NCI-H2107 (cell line): ENCODE measurements at places on chromosomes 1 and 21.

DNA sequence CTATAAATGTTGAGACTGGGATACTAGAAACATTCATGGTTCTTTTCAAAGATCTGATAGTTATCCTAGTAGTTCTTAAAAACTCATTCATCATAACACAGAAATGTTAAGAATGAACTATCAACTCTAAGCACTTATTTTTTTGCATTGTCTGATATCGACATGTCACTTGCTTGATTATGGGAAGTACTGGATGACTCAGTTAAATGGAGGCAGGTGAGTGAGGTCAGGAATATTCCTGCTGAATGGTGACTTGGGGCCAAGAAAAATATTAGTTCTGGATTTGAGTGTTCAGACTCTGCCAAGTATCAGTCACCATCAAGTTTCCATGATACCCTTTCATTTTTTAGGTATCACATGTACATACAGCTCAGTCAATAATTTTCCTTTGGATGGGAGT, 63.6 kb downstream of the NEK7 start:
- no peak for DNase-seq

DNA sequence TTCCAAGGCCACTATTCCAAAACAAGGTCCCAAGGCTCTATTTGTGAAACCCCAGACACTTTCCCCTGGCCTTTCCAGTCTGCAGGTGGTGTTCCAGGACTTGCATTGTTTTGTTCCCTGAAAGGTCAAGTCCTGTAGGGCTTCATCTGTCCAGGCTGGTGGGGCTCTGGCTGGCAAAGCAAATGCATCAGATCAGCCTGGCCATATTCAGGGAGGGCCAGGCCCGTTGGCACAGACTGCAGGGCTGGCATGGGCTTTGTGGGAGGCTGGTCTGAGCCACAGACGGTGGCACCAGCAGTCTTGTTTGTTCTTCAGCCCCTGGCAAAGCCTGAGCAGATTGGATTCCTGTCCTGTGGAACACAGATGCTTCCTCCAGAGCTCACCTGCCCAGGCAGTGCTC, 93.0 kb downstream of the SPATA46 start:
- no peak for DNase-seq

- DNase-seq, result no peak
These were observed 1626.7 kb upstream of the B3GALT2 start for GRCh38 chr1:194813096-194813495.

- DNase-seq, result no peak
These were observed 31.5 kb downstream of the XCL1 start for GRCh38 chr1:168607872-168608428.

GRCh38 chr1:201251411-201251810, 31.9 kb upstream of the PKP1 start:
- no peak for DNase-seq

DNA sequence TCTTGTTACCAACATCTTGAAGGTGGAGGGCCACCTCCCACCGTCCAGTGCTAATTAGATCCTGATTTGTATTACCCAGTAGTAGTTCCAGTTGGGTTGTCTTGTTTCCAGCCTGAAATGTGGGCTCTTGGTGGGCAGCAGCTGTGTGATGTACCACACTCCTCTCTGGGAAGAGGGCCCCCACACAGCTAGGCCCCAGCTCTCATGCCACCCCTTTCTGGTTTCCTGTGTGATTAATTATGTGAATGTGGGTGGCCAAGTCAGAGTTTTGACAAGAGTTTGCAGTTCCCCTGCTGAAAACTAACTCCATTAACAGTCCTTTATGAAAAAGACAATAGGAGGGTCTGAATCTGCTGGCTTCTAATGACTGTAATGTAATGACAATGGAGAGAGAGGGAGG, 3.8 kb downstream of the HMGB4 start:
- DNase-seq, result no peak

DNA sequence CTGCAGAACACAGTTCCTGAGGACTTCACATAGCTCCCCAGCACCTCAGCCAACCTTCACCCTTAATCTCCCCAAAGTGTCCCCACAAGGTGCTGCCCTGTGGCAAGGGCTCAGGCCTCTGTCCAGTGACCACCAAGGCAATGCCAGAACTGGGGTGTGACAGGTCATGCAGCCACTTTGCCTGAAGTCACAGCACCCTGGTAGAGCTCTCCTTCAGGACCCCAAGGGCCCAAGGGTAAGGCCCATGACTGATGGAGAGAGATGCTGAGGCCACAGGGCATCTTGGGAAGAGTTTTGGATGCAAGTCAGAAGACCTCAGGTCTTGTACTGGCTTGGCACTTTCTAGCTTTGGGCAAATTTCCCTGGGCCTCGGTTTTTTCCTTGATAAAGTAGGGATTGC, 783 bp upstream of the FCMR start:
- DNase-seq, result no peak

DNA sequence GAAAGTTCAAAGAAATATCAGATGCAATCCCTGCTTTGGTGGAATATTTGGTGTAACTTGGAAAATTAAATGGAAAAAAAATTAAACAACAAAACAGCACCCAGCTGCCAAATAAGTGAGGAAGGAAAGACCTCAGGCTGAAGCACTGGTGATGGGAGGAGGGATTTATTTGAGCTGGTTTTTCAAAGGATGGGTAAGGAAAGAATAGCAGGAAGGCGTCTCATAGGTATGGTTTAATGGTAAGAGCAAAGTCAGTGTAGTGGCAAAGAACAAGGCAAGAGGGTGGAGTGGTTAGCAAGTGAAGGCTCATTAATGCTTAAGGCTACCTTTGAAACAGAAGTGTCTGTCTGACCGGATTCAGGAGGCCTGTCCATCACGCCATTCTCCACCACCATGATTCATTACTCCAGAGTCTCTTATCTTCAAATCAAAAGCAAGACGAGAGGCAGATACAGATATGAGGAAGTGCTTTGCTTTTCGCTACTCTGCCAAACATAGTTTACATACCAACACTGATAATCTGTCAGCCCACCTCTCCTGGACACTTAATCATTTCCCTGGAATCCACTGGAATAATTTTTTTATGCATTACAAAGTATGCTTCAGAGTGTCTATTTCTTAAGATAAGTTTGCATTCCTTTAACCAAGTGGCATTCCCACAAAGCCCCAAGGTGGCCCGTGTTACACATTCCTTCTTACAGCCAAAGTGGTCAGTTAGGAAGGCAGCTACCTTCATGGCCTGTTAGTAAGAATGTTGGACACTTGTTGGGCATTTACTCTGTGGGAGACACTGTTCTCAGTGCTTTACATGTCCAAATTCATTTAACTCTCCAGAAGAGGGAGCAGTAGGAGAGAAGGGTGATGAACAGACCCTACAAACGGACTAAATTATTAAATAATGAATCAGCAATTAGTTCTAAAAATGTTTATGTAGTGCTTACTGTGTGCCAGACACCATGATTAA, 146.6 kb downstream of the ROR1 start:
- no peak for DNase-seq

GRCh38 chr1:210499956-210500355, 171.3 kb downstream of the HHAT start:
- peak; percentile 9 for DNase-seq

GRCh38 chr1:33036051-33036525, 595 bp downstream of the AK2 start:
- DNase-seq, result no peak

- no peak for DNase-seq
These were observed 350.1 kb downstream of the DPYD start for GRCh38 chr1:97570691-97571090.

DNA sequence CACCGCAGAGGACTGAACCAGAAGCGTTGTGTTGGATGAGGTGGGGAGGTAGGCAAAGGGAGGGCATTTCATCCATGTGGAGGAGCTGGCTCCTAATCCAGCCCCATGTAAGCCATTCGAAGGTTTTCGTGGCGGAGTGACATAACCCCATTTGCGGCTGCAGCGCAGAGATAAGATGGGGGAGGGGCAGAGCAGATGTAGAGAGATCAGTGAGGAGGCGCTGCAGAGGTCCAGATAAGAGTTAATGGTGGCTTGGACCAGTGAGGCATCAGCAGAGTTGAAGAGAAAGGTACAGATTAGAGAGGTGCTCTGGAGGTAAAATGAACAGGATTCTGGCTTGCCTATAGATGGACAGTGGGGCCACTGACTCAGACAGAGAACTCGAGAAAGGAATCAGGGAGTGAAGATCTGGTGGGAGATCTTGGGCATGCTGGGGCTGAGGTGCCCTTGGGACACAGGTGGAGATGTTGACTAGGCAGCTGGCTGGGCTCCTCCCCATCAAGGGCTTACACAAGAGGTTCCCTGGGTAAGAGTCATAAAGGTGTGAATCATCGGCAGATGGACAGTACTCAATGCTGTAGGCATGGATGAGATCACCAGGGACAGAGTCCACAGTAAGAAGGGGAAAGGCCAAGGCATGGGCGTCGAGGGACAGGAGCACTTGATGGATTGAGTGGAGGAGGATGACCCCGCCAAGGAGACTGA, 7.8 kb upstream of the PTPRF start:
- DNase-seq, result no peak

DNA sequence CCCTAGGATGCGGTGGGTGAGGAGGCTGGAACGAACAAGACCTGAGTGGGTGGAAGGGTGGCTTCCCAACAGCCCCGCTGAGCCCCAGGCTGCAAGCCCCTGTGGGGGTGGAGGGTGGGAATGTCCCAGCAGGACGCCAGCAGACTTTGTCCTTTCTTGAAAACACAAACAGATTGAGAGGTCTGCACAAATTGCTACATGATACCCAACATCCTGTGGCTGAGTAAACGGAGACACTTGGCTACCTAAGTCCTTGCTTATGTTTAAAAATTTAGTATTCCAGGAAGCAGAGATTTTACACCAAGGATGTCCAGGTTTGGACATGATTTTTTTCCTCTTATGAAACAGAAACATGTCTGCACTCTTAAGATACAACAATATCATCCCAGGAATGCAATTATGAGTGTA, 11.8 kb upstream of the F3 start:
- DNase-seq, result no peak

DNA sequence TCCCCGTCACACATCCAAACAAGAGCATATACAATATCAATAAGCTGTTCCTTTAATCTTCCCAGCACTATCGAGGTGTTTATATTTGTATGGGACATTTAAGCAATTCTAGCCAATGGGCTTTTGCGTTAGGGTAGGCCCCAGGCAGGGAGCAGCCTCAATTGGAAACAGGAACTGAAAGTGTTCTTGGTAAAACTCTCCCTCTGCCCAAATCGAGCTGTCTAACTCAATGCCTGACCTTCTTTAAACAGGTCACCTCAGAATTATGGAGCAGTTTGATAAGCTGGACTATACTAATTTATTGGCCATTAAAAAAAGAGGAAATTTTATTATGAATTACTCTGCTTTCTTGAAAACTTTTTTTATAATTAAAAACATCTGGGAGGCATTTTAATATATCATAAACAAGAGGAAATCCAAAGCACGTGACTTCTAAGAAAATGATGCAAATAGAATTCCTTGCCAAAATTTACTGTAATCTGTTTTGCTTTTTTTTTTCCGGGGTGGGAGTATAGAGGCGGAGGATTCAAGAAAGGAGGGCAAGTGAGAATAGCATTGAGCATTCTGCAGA, 498.1 kb downstream of the LMO4 start:
- no peak for DNase-seq

GRCh38 chr1:54956726-54957125, 23.7 kb upstream of the TMEM61 start:
- no peak for DNase-seq

- no peak for DNase-seq
These were observed 235.9 kb downstream of the FAM72C start for GRCh38 chr1:143735764-143736461.

- DNase-seq, result no peak
These were observed 396.4 kb upstream of the VAMP3 start for GRCh38 chr1:7374563-7375160.

DNA sequence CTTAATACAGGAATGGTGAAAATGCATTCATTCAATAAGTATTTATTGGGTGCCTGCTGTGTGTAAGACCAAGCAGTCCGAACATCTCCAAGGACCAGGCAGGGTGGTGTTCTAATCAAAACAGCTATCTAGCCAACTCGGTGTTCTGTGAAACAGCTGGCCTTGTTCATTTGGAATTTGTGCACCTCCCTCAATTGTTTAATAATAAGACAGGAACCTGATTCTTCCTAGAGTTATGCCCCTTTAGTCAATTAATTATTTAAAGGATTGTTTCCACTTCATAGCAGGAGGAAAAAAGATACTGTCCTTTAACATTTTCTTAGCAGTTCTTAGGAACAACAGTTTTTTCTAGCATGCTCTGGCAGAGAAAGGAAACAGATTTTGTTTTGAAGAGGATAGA, 30.4 kb downstream of the S100A10 start:
- DNase-seq, result no peak

- DNase-seq, result no peak
These were observed 44.4 kb downstream of the DMRTB1 start for GRCh38 chr1:53503433-53504217.

DNA sequence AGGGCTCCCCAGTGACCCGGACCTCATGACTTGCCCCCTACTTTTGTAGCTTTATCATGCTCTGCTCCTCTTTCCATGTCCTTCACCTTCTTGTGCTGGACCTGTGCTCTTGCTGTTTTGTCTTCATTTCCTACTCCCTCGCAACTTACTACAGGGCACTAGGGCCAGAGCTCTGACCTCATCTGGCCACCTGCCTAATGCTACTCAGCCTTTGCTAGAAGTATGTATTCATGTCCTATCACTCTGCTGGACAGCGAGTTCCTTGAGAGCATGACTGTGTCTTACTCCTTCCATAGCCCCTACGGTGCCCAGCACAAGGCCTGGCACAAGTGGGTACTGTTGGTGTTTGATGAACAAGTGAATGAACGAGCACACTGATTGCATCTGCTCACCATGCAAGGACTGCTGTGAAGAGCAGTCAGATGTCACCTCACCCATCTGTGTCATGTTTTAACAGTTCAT, 1.9 kb downstream of the MTFR1L start:
- no peak for DNase-seq

DNA sequence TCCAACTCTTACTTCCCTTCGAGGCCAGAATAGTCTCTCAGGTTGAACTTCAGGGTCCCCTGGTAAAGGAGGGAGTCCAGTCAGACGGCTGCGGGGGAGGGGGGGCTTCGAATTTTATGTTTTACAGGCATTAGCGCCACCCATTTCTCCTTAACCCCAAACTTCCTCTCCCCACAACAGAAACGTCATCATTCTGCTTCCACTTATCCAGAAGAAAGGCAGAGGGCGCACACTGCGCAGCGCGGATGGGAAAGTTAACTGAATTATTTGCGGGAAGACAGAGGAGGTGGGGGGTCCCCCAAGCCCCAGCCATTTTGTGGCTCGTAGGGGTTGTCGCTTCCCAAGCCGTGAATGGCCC, 529 bp upstream of the PRMT2 start:
- DNase-seq, result peak; percentile 63

DNA sequence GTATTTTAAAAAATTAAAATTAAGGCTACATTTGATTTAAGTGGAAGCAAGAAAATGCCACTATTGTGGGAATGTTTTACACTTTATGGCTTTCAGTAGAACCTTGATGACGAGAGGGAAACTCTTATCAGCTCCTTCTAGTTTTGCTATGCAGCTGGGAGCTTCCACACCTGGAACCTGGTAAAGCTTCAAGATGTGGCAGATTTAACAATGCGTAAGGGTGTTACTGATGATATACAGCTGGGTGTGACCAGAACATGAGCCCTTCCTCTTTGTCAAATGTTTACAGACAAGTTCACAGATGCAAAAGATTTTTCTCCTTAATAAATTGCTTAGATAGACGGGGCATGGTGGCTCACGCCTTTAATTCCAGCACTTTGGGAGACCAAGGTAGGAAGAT, 20.3 kb downstream of the TTC13 start:
- no peak for DNase-seq

- no peak for DNase-seq
These were observed 26.7 kb downstream of the PGBD5 start for GRCh38 chr1:230399321-230400006.

- peak; percentile 30 for DNase-seq
These were observed 78.7 kb downstream of the PBX1 start for GRCh38 chr1:164637461-164638375.

GRCh38 chr1:163130225-163130856, 61.2 kb downstream of the RGS4 start:
- DNase-seq, result no peak
